ENCODE measurements at places on chromosomes 13 and 19.

DNA sequence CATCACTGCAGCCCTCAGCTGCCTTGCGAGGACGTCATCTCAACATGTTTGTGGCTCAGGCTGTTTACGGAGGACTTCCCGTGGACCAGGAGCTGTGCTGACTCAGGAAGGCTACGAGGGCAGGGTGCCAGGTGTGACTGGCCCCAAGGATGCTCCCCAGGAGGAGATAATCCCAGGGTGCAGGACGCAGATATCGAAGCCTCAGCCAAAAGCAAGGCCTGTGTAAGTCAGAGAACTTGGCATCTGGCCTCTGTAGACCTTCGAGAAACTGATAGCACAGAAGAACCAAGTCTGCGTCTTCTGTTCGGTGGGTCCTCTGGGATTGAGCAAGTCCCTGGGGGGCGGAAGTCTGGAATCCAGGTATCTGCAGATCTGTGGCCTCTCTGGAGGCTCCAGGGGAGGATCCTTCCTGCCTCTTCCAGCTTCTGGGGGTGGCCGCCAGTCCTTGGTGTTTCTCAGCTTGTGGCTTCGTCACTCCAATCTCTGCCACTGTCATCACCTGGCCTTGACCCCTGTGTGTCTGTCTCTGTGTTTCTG is 2.6 kb upstream of the DOHH start:
- DNase-seq = peak; percentile 78

DNA sequence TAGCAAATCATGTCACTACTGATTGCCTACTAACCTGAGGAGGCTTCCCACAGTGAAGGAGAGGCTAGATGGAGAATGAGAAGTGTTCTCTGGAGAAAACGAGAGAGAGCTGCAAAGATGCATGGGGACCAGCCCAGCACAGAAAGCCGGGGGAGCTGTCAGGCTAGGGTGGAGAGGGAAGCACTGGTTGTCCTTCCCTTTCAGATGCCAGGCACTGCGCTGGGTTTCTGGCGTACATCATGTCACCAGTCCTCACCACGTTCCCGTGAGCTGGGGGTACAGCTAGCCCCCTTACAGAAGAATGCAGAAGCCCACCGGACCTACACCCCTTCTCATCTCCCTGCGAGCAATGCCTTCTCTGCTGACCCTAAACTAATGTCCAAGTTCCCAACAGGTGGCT is 86.0 kb downstream of the STK24 start:
- no peak for DNase-seq

- peak; percentile 39 for DNase-seq
Measured at GRCh38 chr19:18940769-18941627, at the start of gene HOMER3. HOMER3 (minus strand) TSS chr19:18941217; CDS start chr19:18938982, 2,235 bp downstream.

DNA sequence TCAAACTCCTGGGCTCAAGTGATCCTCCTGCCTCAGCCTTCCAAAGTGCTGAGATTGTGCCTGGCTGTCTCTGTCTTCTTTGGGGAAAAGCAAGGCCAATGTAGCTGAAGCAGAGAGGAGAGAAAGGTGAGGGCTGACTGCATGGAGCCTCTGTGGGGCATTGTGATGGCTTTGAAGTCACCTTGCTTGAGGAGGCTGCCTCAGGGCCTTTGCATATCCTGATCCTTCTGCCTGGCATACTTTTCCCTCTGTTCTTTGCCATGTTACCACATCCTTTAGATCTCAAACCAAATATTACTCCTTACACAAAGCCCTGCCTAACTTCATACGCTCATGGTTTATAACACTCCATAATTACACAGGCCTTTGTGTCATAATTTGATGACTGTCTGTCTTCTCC is 9.4 kb upstream of the PPP5C start:
- no peak for DNase-seq

GRCh38 chr13:28251466-28251865 is 113.1 kb downstream of the PAN3 start:
- no peak for DNase-seq

DNA sequence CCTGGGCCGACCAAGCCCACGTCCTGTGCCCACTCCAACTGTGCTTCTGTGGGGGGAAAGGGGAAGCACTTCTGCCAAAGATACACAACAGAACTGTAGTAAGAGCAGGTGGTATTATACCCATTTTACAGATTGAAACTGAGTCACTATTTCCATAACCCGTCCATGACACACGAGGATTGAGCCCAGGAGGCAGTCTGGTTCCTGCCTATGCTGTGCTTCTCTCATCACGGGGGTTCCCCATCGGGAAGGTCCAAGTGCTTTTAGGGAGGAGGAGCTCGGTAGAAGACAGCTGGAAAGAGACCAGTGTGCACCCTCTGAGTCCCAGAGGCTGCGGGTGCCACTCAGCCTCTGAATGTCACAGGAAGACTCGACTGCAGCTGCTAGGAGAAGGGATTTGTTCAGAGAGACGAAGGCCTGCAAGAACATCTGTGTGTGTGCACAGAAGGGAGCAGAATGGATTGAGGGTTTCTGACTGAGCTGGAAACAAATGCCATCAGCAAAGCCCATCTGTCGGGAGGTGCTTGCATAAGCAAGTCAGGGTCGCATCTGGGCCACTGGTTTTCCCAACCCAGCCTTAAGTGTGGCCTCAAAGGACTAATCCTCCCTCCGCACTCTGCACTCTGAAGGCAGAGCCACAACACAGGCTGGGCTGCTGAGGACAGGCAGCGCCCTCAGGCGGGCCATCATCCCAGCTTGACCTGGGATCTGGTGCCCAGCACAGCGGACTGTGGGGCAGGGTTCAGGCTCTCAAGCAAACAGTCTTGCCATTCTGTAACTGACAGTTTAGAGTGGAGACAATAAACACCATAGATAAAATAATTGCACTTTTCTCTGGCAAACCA is 150.0 kb downstream of the DPF1 start:
- peak; percentile 19 for DNase-seq

GRCh38 chr13:83622422-83622784 is 259.9 kb downstream of the SLITRK1 start:
- peak; percentile 28 for DNase-seq

DNA sequence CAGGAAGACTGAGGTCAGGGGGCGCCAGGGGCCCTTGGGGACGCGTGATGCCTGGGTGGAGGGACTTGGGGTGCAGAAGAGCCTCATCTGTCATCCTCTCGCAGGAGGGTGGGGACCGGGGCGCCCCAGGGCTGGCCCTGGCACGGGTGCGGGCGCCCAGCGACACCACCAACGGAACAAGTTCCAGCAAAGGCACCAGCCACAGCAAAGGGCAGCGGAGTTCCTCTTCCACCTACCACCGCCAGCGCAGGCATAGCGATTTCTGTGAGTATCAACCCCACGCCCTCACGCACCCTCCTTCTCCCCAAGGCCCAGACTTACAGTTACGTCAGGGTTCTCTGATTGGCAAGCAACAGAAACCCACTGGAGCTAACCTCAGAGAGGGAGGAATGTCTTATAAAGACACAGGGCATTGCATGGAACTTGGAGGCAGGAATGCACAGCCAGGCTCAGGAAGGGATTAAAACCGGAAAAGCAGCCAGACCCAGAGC is 29.4 kb downstream of the MARK4 start:
- DNase-seq = no peak

DNA sequence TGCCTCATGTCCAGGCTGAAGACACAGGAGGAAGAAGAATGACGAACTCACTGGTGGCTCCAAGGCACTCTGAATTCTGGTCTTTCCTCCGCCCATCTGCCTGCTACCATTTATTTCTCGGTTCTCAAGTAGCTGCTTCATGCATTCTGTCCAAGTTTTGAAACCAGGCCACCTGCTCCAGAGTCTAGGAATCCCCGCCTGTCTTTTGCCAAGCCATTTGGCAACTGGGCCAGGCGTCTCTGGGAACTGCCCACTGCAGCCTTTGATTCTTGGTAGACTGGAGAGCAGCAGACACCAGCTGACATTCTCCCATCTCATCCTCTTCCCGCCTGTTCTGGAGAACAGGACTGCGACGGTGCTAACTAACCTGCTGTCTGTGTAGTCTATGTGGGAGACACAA is 10.8 kb downstream of the SLC35E1 start:
- DNase-seq = no peak

GRCh38 chr13:111790621-111791020 is 276.3 kb upstream of the SOX1 start:
- no peak for DNase-seq

DNA sequence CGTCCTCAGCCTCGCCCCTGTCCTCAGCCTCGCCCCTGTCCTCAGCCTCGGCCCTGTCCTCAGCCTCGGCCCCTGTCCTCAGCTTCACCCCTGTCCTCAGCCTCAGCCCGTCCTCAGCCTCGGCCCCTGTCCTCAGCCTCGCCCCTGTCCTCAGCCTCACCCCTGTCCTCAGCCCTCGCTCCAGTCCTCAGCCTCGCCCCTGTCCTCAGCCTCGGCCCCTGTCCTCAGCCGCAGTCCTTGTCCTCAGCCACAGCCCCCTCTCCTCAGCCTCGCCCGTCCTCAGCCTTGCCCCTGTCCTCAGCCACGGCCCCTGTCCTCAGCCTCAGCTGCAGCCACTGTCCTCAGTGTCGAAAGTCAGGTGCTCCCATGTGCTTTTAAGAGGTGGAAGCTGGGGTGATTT is 10.5 kb downstream of the C13orf46 start:
- no peak for DNase-seq

GRCh38 chr13:41883147-41883546 is 77.8 kb downstream of the VWA8 start:
- DNase-seq = no peak

DNA sequence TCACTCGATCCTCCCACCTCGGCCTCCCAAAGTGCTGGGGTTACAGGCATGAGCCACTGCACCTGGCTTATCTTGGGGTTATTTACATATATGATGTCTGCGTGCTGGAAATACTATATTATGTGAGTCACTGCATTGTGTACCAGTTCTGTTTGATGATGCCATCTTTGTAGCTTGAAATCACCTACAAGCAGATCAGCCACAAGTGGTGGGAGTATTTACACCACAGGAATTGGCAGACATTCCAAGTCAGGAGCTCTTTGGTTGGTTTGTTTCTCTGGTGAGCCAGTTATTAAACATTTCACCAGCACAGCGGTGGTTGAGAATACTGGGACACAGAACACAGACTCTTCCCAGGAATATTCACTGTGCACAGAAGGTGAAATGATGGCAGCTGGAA is 4.5 kb upstream of the TIMM44 start:
- DNase-seq = peak; percentile 69

- DNase-seq = no peak
Measured at GRCh38 chr19:17423429-17424208, 3.8 kb downstream of the MVB12A start.

DNA sequence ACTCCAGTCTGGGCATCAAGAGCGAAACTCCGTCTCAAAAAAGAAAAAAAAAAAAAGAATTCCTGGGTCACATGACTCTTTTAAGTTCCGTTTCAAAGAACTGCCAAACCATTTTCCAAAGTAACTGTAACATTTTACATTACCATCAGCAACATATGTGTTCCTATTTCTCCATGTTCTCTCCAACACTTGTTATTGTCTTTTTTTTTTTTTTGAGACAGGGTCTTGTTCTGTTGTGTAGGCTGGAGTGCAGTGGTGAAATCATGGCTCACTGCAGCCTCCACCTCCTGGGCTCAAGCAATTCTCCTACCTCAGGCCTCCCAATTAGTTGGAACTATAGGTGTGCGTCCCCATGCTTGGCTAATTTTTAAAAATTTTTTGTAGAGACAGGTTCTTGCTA is 6.5 kb downstream of the LGALS7B start:
- DNase-seq = no peak

DNA sequence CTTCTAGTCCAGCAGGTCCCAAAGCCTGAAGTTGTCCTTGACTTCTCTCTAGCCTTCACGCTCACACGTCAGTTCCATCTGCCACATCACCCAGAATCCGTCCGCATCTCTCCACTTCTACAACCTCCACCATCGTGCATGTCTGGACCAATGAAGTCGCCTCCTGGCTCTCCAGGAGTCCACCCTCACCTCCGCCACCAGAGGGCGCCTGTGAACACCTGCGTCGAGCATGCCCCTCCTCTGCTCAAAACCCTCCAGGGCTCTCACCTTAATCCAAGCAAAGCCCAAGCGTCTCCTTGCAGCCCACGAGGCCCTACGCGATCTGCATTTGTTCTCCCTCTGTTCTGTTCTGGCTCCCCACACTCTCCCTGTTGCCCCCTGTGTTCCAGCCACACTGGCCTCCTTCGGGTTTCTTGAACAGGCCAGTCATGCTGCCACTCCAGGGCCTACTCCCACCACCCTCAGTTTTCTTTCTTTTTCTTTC is 3.7 kb downstream of the USHBP1 start:
- DNase-seq = peak; percentile 64

DNA sequence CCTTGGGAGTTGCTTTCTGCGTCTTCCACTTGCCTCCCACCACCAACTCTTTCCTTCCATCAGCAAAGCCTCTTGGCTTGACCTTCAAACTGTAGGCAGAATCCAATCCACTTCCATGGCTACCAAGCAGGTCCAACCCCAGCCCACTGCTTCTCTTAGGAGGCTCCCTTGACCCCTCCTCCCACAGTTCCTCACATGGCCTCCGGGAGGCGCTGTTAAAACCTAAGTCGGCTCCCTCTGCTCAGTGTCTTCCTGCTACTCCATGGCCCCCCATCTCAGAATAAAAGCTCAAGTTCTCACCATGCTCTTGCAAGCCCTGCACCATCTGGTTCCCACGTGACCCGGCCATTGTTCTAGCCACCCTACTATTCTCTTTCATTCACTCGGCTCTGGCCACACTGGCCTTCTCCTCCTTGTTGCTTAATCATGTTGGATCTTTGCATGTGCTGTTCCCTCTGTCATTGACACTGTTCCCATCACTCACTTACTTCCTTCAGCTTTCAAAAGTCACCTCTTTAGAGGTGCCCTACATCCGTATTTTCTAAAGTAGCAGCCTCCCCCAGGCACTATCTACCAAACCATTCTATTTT is 7.5 kb downstream of the IZUMO2 start:
- DNase-seq = no peak

DNA sequence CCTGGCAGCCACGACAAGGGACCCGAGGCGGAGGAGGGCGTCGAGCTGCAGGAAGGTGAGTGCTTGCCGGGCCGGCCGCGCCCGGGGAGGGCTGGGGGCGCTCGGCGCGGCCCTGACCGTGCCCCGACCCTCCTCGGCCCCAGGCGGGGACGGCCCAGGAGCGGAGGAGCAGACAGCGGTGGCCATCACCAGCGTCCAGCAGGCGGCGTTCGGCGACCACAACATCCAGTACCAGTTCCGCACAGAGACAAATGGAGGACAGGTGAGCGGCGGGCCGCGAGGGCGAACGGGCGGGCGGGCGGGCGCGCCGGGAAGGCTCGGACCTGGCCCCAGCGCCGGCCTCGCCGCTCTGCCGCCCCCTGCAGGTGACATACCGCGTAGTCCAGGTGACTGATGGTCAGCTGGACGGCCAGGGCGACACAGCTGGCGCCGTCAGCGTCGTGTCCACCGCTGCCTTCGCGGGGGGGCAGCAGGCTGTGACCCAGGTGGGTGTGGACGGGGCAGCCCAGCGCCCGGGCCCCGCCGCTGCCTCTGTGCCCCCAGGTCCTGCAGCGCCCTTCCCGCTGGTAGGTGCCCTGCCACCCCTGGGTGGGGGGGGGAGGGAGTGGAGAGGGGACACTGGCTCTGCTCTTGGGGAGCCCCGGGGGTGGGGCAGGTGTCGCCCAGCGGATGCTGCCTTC is 816 bp downstream of the USF2 start:
- DNase-seq = peak; percentile 75

DNA sequence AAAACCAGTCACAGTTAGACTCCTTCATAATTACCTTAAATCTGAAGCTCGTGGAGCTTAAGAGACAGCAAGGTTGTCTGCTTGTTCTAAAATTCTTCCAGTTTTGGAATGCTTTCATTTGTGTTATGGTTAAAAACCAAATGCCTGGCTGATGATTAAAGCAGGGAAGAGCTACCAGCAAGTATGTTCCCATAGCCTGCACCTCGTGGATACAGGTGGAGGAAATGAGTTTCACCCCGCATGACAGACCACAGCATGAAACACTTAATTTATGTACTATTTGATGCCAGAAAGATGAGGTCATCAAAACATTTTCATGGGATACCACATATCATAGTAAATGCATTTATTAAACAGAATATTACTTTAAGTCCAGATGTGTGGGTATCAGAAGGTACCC is 416 bp upstream of the DOCK9 start:
- peak; percentile 90 for DNase-seq

Measured in IMR-90 (cell line).